Stimulated activated CD8-positive, alpha-beta memory T cell treated with anti-CD3 and anti-CD28 coated beads, Interleukin-4, amount 100 ng/mL, for 4 hours (primary cell): ENCODE measurements at places on chromosomes 12 and 14.

DNA sequence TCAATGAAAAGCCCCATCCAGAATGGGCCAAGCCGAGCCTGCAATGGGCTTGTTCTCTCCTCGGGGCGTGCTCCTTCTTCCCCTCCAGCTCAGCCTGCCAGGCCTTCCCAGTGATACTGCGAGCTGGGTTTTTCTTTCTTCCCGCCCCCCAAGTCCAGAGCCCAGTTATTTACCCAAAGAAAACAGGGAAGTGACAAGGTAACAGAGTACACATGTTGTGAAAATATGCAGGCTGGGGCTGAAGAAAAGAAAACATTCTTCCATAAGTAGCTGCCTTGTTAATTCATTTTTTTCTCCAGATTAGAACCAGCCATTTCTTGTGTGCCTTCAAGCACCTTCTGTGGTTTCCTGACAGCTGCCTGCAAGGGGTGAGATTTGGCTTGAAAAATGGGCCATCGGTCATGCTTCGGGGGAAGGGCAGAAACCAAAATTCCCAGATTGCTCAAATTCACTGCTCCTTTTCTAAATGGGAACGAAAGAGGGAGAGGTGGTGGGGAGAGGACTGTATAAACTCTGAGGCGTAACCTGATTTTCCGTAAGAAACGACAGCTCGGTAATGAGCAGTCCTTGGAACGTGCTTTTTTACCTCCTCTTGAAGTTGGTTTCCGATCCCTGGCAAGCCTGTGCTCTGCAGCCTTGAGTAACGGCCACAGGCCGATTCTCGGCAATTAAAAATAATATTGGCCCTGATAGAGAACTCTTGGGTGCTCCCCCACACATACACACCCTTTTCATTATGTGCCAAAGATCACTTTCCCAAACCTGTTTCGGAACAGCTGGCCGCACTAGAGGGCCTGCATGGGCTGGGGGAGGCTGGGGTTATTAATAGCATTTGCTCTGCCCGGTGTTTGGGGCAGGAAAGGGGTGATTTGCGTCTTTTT, 229.4 kb downstream of the ZFP36L1 start:
- DNase-seq = no peak

DNA sequence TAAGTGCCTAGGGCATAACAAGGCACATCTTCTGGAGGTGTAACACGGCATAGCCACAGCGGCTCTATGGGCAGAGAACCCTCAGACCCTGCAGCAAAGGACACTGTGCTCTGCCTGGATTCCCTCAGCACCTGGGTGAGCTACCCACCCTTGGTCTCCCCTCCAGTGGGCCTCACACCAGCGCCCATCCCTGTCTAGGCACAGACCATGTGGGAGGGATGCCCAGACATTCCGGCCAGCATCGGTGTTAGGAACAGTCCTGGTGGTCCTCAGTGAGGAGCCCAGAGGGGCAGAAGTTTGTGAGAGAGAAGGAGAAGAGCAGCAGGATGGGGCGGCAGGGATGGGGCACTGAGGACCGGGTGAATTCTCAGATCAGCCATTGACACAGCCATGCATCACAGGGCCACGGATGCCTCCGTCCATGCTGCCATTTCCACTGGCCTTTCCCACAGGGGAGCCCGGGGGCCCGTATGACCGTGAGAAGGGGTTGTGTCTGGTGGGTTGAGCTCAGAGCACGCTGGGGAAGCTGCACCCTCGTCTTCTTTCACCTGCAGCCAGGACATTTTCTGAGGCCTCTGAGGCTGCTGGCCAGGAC, 282.7 kb upstream of the SFSWAP start:
- no peak for DNase-seq

DNA sequence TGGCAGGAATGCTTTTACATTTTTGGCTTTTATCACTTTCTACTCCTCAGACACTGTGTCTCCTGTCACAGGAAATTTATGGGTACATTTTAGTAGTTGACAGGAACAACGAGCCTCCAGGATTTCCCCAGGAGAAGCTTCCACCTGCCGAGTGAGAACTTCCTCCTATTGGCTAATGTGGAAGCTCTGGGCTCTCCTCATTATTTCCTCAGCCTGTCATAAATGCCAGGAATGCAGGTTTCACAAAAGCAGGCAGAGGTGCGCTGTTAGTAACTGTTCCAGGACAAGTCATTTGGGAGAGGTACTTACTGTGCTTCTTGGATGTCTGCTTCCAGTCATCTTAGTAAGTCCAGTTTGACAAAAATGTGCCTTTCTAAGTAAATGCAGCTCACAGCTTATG, 19.1 kb upstream of the DCP1B start:
- no peak for DNase-seq

- no peak for DNase-seq
Observed at GRCh38 chr12:122399592-122400373, 22.7 kb downstream of the CLIP1 start.

DNA sequence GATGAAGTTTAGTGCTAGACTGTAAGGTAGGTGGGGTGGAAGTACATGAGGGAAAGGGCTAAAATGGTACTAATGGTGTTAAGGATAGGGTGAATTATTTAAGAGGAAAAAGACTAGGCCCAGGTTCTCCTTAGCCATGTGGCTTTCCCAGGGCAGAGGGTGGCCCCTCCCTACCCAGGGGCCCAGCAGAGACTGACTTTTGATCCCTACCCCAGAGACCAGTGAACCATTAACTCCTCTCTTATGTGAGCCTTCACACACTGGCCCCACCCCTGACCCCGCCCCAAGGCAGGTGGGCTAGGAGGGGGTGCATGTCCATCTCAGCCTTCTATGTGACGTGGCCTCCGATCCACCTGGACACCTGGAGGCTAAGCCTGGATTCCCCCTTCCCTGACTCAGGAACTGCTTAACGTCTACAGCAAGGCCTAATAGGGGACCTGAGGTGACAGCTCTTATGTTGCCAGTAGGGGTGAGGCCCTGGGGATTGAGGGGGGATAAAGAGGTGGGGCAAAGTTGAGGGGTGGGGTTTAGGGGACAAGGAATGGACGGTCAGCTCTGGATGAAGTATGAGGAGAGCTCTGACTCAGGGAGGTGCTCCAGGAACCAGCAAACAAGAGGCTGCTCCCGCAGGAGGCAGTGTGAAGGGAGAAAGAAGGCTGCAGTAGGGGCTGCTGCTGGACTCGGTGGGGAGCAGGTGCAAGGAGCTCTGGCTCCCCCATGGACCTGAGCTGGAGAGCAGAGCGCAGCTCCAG, 757 bp downstream of the SLC39A5 start:
- DNase-seq = no peak

DNA sequence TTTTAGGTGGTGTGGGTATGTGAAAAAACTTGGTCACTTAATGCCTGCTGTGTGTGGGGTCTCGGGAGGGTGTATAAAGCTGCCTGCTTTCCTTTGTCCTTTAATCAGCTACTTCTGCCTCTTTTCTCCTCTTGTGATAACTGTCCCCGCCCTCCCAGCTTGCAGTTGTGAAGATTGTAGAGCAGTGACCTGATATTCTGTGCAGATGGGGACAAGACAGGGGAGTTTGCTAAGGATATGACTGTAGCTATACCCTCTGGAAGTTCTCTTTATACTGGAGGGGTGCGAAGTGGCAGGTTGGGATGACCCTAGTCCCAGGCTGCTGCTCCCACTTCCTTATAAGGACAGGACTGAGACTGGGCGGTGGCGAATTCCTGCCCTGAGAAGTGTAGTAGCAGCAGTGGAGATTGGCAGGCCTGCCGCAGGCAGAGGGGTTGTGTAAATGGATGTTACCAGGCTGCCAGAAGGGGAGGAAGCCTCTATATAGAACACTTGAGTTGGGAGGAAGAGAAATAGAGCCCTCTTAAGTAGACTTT, 835 bp downstream of the MYL6 start:
- DNase-seq = no peak

DNA sequence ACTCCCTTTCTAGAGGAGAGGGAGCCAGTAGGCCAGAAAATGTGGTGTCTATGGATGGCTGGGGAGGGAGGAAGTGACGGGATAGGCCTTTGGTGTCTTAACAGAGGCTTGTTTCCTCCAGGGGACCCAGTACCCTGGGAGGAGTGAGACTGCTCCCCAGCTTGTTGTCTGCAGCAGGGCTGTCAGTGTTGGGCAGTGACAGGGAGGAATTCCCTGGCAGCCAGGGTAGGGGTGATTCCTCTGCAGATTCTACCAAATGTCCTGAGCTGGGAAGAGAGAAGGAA, 64.0 kb downstream of the GALNT16 start:
- no peak for DNase-seq

GRCh38 chr12:51636581-51636980, 45.5 kb downstream of the SCN8A start:
- DNase-seq = no peak

GRCh38 chr12:107284692-107285091, 191.3 kb upstream of the CRY1 start:
- DNase-seq = no peak

GRCh38 chr14:68759017-68759560, 33.8 kb downstream of the ZFP36L1 start:
- no peak for DNase-seq

GRCh38 chr12:7884689-7885088, 12.0 kb upstream of the SLC2A14 start:
- DNase-seq = no peak

DNA sequence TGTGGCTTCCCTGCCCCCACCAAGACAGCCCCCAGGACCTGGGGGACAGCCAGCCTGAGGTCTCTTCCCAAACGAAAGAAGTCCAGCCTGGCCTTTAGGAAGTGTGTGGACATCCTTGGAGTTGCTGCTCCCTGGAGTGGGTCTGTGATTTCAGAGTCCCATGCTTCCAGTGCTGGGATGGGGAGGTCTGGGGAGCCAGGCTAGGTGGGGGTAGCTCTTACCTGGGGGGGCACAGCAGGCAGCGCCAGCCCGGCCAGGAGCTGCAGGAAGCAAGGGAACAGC, 509 bp downstream of the PGF start:
- no peak for DNase-seq

DNA sequence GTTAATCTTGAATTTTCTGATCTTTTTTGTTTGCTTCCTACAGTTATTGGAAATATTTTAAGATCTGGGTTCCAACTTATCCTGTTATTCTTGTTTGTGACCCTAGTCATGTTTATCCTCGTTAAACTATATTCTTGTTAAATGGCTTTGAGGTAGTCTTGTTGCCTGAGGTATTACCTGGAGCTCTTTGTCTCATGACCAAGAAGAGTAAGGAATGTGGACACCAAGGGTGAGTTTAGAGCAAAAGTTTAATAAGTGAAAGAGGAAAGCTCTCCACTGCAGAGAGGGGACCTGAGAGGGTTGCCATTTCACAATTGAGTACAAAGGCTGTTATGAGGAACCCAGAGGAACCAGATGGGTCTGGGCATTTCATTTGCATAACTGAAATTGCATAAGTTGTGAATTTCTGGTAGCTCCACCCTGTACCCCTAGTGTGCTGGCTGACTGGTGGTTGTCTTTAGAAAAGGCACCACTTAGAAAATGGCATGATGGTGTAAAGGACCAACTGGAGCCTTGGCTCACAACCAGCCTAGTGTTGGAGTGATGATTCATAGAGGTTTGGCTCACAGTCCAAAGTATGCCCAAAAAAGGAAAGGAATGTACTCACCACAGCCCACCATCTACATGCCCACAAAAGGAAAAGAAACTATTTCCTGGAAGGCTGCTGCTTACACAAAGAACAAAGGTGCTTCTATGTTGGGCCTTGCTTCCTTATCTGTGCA, 36.7 kb upstream of the RESF1 start:
- DNase-seq = no peak

DNA sequence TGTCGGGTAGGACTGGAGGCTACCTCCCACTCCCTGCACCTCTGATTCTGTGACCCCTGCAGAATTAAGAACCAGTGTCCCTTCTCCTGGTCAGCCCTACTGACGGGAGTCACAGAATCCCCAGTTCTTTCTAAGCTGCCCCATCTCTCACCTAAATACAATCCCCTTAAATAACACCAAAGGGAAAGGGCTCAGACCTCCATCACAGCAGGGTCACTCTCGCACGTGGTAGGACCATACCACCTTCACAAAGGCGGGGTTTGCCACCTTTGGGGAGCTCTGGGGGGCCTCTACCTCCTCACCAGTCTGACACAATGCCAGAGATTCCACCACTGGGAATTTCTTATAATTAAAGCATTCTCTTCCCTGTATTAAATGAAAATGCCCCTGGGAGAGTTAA, 35.6 kb downstream of the DAD1 start:
- no peak for DNase-seq

DNA sequence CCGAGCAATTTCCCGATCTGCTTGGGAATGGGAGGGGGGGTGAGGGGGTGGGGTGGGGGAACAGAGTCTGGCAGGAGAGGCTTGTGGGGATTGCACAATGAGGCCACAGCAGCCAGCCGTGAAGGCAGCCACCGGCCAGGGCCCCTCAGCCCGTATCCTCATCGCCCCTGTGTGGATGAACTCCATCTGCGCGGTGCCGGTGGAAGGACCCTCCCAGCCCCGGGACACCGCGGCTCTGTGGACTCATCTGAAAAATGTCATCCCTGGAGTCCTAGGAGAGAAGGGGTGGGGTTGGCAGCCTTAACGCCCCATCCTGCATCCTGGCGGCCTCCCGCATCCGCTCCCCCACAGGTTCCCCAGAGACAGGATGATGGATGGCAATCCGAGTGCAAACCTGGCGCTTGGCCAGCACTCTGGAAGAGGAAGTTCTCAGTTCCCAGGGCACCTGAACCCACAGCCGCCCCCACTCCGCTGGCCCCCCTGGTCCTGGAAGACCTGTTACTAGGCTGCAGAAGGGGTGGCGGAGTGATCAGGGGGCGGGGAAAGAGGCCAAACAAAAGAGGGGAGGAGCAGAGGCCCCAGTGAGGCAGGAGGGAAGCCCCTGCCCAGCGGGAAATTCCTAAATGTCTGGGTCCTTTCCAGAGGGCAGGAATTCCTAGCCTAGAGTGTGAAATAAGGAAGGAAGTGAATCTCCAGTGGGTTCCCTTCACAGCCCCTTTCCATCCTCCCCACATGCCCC, 1.2 kb upstream of the TNFAIP2 start:
- no peak for DNase-seq

- DNase-seq = no peak
Observed at GRCh38 chr12:54996205-54996604, 11.6 kb upstream of the TESPA1 start.

DNA sequence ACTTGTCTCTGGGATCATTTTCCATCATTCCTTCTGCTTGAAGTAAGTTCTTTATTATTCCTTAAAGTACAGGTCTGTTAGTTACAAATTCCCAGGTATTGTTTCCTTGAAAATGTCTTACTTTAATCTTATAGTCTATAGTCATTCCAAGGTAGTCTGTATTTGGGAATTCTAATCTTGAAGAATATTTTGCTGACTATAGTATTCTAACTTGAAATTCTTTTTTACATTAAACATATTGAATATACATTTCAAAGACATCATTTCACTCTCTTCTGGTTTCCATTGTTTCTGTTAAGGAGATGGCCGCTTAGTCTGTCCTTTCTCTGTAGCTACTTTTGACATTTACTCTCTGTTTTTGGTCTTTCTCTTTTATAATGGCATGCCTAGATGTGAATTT, 399.8 kb downstream of the TMEM117 start:
- DNase-seq = no peak

GRCh38 chr14:76779221-76780057, 18.2 kb downstream of the VASH1 start:
- no peak for DNase-seq

- peak; percentile 73 for DNase-seq
Observed at GRCh38 chr14:106044949-106045596, 518.7 kb downstream of the TMEM121 start.

DNA sequence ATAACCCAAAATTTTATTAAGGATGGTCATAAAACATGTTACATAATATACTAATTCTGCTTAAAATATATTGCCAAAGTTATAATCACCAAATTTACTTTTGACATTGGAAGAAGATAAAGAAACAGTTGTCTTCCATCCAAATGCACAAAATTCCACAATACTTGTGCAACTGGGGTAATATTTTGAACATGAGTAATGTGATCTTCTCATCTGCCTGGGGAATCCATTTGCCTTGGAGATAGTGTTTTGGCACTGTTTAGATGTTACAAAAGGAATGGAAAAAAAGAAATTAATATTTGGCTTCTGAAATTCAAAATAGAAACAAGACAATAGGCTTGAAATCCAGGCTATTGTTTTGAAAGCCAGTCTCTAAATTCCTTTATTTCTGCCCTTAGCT, 9.1 kb downstream of the GPR19 start:
- DNase-seq = no peak
